ENCODE measurements at places on chromosomes 1 and 21.

GRCh38 chr1:79896140-79896539 is 889.6 kb upstream of the ADGRL4 start:
- no peak for DNase-seq

DNA sequence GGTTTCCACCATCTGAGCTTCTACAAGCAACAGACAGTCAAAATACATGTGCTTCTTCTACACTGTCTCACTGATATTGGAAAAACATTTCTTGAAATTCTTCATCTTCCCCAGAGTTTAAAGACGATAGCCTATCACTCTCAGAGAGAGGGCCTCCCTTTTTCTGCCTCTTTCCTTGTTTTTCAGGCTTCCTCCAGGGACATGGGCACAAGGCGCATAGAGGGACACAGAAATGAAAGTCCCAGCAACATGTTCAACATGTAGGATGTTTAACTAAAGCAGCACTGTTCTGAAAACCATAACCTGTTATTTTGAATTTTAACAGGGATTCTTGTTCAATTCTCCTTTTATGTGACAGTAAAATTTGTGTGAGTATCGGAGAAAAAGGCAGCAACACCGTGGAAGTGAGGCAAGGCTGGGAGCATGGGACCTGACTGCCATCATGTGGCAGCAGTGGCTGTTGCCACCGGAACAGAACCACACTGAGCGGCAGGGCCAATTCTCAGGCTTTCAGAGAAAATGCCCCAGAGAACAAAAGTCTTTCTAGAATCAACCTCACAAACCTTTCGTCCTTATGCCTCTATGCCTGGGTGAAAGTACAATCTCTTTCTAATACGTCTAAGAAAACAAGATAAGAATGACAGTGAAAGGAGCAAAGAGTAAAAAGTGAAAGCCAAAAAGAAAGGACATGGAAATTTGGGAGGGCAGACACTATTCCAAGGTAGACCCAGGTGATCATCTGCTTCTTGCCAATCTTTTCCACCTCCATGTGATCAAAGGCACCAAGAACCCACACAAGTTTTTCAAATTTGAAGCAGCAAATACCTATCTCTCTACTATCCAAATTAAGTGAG is 54.5 kb downstream of the PCNX2 start:
- peak; percentile 64 for DNase-seq

- no peak for DNase-seq
Measured at GRCh38 chr1:116167625-116168276, 56.6 kb downstream of the MAB21L3 start.

DNA sequence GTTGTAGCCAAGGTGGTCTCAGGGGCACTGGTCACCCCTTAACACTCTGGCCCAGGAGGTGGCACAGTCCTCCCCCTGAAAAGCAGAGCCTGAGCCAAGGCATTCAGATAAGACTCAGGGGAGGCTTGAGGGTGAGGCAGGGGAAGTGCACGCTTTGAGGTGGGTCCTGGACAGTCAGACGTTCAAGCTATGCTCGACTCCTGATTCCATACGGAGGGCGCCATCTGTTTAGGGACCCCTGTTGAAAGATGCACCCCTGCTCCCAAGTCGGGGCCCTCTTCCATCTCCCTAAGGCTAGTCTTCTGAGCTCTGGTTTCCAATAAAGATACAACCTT is 12.9 kb upstream of the CHI3L1 start:
- no peak for DNase-seq

DNA sequence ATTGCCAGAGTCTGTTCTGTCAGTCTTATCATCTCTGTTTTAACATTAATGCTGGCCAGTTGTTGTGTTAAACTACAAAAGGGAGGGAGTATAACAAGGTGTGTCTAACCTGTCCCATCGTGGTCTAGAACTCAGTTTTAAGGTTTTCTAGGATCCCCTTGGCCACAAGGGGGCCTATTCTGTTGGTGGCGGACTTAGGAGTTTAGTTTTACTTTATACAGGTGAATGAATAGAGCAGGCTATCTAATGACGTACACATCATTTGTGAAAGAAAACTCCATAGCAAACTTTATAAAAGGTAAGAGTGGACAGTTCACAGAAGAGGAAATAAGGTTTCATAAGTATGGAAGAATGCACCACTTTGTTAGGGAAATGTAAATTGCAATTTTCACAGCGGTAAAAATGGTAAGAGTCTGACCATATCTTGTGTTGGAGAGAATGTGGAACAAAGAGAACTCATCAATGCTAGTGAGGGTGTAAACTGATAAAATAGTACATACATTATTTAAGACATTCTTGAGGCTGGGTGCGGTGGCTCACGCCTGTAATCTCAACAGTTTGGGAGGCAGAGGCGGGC is 2.5 kb upstream of the ATF6 start:
- peak; percentile 63 for DNase-seq

- no peak for DNase-seq
Measured at GRCh38 chr1:206419250-206419649, 51.0 kb upstream of the IKBKE start.

DNA sequence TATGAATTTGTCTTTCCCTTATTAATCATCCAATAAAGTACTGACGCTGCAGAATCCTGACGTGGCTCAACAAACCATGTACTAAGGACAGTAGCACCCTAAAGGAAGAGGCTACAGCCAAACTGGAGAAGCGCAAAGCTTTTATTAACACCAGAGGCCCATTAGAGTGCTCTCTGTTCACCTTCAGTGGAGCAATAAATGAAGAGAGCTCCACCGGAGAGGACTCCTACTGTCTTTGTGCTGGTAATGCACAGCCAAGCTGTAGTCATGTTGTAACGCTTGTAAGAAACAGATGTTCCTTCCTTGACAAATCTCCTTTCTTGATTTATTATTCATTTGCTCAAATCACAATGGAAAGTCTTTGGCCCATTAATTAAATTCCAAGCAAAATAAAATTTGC is 220.7 kb upstream of the RRP15 start:
- no peak for DNase-seq

DNA sequence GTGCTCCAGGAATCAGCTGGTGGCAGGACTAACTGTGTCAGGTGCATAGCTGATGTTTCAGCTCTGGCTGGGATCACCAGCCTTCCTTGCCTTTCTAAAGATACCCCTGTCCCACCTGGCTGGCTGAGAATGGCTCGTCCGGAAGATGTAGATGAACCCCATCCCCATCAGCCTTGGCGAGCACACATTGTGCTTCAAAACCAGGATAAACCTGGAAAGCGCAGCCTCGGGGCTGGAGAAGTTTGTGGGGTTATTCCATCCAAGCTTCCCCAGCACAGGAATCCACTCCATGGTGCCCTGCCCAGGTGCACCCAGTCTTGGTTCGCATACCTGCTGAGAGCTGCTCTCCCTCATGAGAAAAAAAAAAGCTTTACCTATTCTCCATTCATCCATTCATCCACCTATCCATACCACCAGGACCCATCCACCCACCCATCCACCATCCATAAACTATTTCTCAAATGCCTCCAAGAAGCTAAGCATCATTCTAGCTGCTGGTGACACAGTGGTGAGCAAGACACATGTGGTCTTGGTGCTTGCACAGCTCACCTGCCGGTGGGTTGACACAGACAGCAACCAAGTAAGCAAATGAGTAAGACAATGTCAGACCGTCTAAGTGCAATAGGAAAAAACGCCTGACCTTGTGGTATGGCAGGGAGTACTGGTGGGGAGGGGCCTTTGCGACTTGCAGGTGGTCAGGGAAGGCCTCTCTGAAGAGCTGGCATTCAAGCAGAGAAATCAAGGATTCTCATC is 94.0 kb downstream of the DMRTB1 start:
- no peak for DNase-seq

DNA sequence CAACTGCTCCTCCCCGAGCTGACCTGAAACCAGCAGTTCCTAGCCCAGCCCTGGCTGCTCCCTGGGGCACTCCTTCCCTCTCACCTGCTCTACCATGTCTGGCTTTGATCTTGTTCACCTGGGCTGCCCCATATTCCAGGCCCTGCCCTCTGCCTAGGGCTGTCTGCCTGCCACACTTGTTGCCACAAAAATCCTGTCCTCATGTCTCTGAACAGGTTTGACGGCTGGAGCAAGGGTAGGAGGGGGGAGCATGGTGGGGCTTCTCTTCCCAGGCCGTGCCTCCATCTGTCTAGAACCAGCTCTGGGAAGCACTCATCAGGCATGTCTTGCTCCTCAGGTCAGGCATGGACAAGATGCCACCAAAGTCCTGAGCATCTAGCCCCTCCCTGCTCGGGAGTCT is 44.3 kb upstream of the WNT2B start:
- no peak for DNase-seq

GRCh38 chr1:29299446-29299845 is 63.1 kb downstream of the PTPRU start:
- no peak for DNase-seq

DNA sequence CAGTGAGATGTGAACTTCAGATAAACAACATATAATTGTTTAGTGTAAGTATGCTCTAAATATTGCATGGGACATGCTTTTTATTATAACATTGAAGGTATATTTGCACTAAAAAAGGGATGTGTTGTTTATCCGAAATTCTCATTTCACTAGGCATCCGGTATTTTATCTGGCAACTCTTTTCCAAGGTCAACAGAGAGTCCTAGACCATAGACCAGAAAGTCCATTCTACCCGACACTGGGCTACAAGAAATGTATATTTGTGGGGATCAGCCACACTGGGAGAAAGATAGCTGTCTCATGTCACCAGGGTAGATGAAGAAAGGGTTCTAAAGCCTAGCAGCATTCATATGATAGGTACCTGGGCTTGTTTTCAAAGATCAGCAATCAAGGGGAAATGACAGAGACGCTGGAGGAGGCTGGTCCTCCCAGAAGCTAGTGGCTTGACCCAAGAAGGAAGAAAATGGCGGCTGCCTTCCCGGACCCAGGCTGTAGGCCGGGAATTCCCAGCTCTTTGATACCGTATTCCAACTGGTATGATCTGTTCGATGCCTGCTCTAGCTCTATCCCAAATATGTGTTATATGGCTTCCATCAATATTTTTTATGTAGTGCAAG is 161.1 kb upstream of the IRF2BP2 start:
- DNase-seq, result no peak

DNA sequence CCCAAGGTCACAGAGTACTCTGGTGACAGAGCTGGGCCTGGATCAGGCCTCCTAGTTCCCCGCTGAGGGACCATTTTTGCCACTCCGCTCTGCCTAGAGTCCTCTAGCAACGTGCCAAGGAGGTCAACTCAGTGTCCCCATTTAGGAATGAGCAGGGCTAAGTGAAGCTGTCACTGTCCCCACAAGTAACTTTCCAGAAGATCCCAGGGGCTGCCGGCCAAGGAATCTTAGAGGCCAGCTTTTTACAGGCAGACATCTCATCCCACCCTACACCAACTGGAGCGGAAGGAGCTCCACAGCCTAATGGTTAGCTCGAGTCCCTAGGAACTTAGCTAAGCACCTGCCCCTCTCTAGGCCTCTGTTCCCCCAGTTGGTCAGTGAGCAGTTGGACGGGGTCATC is 59.7 kb downstream of the VWA5B1 start:
- DNase-seq, result no peak

DNA sequence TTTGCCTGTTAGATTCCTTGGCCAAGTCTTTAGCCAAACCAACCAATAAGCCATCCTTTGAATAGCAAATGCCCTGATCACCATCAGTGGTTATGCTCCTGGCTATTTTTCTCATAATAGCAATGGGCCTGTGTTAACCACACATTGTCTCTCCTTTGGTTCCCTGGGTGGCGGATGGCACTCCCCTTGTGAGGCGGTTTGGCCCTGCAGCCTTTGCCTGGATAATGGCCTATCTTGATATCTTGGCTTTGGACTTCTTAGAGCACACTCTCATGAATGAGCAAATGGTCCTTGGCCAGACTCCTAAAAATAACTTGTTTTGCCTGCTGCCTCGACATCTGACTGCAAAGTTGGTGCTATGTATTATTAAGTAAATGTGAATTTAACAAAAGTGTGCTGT is 22.4 kb upstream of the ZBTB18 start:
- DNase-seq, result no peak

GRCh38 chr21:14545906-14546480 is at the start of gene SAMSN1:
Gene SAMSN1 (minus strand): TSS chr21:14546315. CDS start chr21:14546261, 54 bp downstream.
- no peak for DNase-seq

DNA sequence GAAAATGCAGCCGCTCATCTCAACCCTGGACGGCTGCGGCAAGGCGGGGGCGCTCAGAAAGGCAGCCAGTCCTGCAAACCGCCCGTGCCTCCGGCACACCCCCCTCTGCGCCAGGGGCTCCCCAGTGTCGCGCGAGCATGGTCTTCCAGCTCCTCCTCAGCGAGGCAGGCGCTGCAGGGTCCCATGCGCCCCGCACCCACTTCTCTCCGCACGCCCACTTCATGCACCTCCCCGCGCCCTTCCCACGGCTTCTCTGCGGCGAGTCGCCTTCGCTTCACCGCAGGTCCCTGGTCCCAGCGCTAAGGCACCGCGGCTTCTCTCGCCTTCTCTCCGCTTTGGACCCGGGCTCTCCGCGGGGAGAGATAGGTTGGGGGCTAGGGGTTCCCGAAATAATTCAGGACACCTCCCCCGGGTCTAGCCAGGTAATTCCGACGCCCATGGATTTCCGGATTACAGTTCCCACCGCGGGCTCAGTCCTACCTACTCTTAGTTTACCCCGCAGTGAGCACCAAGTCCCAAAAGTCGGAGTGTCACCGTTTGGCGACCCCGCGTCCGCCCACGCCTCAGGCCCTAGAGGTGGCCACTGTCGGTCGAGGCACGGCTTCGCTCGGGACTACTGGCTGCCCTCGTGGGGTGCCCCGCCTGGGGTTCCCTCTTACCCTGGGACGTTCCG is 67.5 kb downstream of the SYT2 start:
- no peak for DNase-seq

- peak; percentile 58 for DNase-seq
Measured at GRCh38 chr1:185559684-185560331, 174.4 kb upstream of the HMCN1 start.

DNA sequence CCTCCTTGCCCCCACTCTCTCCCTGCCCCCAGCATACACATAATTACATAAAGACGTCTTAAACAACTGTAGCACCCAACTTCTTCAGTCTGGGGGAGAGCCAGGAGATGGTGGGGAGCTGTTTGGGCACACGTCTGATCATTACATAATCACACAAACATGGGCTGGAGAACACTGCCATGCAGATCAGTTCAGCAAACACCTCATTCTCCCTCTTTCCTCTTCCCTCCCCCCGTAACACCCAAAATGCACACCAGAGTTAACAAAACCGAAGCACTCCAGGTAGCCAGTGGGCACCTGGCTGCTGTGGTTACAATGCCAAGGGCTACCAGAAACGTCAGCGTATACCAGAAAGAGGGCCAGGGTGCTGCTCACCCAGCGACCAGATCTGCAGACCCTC is 1.6 kb downstream of the HIVEP3 start:
- DNase-seq, result no peak

- no peak for DNase-seq
Measured at GRCh38 chr1:53619367-53620060, 119.5 kb downstream of the GLIS1 start.

GRCh38 chr1:245019910-245020486 is 134.8 kb upstream of the KIF26B start:
- no peak for DNase-seq
